ENCODE measurements at places on chromosomes 3 and 15.
A peak's percentile ranks its signal among the peaks of the same experiment; 100 is the strongest.

- no peak for DNase-seq
Observed at GRCh38 chr3:126704494-126705214, 614 bp downstream of the CHCHD6 start.

DNA sequence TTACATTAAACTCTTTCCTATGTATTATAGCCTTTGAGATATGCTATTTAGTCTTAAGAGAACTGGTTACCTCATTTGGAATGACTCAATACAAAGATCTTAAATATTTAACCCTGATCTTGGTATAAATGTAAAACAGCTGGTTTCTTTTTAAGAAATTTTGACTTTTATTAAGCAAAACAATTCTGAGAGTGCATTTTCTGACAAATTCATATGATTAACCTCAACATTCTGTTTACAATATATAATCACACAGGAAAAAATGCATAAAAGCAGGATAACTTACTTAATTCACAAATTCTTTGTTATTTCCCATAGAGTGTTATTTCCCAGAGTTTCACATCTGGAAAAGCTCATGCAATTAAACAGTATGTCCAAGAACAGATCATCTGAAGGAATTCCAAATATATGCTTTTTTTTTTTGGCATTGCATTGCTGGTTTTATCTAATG is 400.4 kb upstream of the THBS1 start:
- peak; percentile 69 for DNase-seq

DNA sequence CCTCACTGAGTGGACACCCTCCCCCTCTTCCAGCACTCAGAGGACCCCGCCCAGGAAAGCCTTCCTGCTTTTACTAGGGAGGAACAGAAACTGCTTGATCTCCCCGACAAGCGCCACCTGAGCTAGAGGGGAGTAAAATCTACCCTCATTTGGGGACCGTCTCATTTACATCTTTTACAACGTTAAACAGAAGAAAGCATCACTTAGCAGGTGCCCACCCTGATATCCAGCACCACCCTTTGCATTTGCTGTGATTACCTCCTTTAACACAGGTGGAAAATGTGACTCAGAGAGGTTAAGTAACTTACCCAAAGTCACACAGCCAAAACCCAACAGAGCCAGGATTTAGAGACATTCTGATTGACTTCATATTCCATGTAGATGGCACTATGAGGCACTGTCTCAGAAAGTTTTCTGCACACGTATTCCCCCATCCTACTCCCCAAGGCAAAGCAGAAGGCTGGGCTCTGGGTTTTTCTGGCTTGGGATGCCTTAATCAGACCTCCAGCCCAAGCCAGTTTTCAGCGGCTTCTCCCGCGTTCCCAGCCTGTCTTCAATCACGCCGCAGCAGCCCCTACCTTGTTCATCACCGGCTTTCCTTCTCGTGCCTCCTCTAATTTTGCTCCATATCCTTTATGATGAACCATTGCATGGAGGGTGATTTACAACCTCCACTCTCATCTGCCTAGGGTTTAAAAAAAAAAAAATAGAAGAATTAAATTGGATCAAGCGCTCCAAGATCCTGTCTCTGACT is 314.6 kb upstream of the PROK2 start:
- DNase-seq = no peak

GRCh38 chr3:64355401-64355807 is 130.1 kb upstream of the PRICKLE2 start:
- no peak for DNase-seq

DNA sequence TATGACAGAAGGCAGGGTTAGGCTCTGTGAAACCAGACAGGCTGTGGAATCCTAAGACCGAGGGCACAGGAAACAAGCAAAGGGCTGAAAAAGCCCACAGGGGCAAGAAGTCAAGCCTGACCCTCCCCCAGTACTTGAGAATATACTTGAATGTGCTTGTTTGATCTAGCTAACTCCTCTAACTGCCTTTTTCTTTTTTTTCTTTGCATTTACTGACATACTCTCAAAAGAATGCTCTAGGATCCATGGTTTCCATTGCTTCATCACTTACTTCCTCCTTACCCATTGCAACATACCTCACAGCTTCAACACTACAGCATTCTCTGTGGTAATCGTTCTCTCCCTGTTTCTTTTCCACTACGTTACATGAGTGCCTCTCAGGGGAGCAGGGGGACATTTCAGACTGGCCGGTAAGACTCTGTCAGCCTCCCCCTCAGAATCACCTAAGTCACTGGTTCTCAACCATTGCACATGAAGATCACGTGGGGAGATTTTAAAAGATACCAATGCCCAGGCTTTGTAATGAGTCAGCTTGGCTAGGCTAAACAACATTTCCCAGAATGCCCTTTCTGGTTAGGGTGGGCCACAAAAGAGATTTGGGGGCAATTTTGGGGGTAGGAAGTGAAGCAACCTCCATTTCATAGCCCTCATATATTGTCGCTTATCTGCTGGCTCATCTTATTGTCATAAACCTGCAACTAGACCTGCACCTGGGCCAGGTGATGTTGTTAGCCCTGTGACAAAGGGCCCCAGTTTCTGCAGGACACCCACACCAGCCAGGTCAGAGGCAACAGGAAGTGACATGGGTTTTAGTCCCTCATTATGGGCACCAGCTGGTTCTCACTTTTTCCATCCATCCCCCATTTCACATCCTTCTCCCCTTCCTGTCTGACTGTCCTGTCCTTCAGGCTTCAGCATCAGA is 24.6 kb upstream of the RSL24D1 start:
- DNase-seq = peak; percentile 16

- DNase-seq = no peak
Observed at GRCh38 chr3:87771337-87772192, 287.2 kb downstream of the CGGBP1 start.

- peak; percentile 42 for DNase-seq
Observed at GRCh38 chr15:40011303-40011702, 27.7 kb downstream of the SRP14 start.

GRCh38 chr3:111768571-111769100 is 90.4 kb upstream of the PHLDB2 start:
- peak; percentile 24 for DNase-seq

DNA sequence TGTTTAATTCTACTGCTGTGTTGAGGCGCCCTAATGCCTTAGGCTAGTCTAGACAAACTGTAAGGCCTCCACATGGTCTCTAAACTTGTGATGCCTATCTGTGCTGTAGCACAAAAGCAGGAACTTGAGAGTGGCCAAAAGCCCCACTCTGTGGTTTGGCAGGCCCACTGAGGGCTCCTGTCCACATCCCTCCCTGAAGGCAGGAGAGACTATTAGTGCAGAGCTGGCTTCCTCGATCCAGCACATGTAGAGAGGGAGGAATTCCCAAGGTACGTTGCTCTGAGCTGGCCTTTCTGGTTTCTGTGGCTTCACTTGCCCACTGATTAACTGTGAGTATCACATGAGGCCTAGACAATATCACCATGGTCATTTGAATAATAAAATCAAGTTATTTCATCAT is 90.6 kb downstream of the POLR2M start:
- DNase-seq = no peak

DNA sequence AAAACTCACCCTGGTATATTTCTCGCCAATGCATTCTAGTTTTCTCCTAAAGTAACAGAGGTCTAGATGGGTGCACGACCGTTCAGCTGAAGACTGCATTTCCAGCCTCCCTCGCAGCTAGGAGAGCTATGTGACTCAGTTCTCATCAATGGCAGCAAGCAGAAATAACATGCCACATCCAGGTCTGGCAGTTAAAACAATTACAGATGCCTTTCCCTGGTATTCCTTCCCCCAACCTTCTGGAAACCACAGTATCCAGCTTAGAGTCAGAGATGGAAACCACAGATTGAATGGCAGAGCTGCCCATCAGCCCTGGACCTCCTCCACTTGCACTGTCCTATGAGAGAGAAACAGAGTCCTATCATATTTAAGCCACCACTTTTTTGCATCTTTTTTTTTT is 4.8 kb downstream of the HAPLN3 start:
- DNase-seq = no peak

DNA sequence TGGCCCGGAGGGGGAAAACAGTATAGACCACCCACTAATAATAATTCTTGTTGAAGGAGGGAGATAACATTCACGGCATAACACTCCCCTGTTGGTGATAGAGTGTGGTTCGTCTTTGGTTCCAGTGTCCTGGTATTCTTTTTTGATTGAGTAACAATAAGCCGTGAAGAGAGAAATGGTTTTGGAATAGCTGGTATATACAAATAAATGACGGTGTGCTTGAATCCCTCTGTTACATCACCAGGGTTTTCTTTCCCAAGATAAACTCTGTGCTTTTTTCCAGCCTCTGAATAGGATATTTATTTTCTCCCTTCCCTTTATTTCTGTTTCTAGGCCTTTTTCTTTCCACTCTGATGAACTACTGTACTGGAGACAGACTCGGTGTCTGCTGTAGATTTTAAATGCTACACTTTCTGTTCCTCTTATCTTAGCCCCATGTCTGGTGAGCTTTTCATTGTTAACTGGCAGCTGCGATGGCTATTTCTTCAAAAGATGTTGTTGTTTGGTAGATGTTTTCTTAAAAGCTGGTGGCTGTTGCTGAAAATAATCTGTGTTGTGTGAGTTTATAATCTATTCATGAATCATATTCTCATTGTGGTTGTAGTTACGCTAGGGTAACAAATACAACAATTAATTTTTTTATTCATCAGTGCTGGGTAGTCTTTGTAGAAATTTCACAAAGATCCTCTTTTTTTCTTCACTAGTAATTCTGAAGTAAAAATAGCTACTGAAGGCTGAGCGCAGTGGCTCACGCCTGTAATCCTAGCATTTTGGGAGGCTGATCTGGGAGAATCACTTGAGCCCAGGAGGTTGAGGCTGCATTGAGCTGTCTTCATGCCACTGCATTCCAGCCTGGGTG is 15.5 kb upstream of the SCAANT1 start:
- DNase-seq = no peak

GRCh38 chr3:175103298-175103697 is 244.2 kb downstream of the NAALADL2 start:
- DNase-seq = no peak

DNA sequence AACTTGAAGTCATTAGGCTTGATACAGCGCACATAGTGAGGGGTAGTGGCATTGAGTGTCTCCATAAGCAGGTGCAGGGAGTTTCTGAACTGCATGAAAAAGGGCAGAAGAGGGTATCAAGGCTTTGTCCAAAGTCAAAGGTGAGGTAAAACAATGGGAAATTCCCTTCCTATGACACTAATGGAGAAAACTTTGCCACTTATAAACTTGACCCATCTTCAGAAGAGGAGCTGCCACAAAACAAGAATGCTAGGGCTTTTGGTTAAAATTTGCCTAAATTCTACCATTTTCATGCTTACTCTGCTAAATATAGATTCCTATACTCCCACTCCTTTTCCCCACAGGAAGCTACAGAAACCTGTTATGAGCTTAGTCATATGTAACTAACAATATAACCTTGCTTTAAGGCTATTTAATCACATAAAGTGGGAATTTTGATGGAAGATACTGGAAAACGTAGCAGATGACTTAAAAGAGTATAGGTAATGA is 87.5 kb upstream of the MYO5C start:
- DNase-seq = no peak

- DNase-seq = no peak
Observed at GRCh38 chr3:187340578-187340977, 27.6 kb upstream of the RTP4 start.

DNA sequence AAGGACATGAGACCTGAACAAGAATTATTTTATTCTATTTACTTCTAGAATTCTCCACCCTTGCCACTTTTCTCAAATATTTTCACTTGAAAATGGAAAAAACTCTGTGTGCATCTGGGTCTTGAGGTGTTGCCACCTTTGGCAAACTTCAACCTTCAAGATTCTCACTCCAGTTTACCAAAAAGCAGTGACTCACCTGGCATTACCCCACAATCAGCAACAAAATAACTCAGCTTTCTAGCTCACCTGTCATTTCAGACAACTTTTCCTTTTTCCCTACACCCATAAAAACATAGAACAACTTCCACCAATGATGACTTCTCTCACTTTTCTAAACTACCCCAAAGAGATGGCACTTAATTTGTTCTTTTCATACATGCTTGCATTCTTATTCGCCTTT is 115.8 kb downstream of the DUT start:
- no peak for DNase-seq

DNA sequence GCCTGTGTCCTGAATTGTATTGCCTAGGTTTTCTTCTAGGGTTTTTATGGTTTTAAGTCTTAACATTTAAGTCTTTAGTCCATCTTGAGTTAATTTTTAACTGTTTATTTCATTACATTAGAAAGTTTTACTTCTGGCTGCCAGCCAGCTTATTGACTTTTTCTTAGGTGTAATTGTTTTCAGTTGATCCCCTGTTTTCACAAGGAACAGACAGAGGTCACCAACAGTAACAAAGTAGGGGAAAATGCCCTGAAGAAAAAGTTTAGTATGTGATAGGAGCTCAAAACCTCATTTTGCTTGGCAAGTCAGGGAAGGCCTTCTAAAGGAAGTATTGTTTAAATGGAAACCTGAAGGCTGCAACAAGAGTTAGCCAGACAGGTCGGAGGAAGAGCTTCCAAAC is 10.4 kb downstream of the WDR48 start:
- DNase-seq = no peak

DNA sequence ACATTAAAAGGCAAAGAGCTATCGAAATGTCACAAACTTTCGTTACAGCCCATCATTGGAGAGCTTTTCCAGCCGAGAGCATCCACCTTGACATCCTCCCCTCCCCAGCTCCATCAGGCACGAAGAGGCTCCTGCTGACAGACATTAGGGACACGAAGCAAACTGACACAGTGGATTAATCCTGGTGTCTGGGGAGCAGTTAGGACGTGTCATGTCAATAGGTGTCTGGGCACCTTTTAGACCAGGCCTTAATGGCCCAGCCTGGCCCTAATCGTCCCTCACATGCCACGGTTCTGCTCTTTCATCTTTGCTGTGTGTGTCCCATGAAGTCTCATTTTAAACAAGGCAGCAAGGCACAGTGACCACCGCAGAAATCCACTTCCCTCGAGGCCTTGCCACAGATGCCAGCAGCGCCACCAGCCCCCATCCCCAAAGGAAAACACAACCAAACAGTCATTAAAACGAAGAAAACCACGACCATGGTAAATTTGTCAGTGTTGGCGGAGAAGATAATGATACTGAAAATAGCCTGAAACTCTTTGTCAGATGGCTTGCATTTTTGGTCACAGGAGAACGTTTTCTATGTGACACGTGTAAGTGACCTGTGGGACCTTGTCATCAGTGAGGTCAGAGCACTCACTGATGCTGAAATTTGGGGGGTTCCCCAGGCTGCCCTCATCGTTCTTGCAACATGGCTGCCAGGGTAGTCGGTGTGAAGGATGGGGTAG is 16.3 kb upstream of the PCSK6 start:
- no peak for DNase-seq

DNA sequence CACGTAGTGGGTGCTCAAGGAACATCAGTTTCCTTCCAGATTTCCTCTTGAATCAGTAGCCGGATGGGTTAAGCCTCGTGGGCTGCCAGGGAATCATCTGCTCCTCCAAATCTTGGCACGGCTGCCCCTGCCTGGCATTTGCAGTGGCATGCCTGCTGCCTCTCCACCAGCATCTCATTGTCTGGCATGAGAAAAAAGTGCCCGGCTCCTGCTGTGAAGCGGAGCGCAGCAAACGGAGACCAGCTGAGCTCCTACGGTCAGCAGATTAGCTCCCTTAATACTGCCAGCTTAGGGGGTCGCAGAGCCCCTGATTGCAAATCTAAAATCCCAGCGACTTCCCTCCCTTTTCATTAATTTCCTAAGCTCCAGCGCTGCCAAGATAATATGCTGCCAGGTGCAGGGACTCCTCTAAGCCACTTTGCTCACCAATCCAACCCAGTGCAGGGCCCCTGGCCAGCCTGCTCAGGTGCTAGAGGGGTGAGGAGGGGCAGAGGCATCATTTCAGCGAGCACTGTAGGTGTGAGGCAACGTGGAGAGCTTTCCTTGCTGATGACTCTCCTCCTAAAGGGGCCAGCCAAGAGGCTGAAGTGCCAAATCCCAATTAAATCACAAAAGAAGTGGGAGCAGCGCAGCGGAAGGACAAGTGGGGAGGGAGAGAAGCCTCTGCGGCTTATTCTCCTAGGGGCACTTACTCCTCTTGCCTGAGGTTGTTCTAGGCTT is 49.6 kb upstream of the ST8SIA2 start:
- DNase-seq = peak; percentile 70

All from eye (tissue), 1 donor.